ENCODE measurements at places on chromosomes 2 and 18.

- DNase-seq: no peak
These were observed 294.1 kb upstream of the FANCL start for GRCh38 chr2:58535182-58535581.

GRCh38 chr2:142718576-142719155 is 158.8 kb upstream of the KYNU start:
- DNase-seq: no peak

GRCh38 chr2:222731201-222731621 is 59.8 kb downstream of the MOGAT1 start:
- no peak for DNase-seq

- no peak for DNase-seq
These were observed 15.7 kb downstream of the IGFBP5 start for GRCh38 chr2:216679658-216680024.

DNA sequence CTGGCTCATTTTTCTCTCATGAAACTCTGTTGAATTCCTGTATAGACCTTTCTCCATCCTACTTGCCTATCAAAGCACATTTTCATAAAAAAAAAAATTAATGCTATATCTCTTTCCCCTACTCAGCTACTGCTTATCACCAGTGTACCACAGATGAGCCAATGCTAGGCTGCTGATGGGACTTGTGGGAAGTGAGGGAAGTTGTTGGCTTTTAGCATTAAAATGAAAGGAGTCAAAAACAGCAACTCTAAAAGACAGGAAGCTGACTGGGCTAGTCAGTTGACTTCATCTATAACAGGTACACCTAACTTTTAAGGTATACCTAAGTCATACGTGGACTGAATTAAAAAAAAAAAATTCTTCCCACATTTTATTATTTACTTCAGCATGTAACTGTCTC is 102.1 kb downstream of the FAM117B start:
- DNase-seq: no peak

DNA sequence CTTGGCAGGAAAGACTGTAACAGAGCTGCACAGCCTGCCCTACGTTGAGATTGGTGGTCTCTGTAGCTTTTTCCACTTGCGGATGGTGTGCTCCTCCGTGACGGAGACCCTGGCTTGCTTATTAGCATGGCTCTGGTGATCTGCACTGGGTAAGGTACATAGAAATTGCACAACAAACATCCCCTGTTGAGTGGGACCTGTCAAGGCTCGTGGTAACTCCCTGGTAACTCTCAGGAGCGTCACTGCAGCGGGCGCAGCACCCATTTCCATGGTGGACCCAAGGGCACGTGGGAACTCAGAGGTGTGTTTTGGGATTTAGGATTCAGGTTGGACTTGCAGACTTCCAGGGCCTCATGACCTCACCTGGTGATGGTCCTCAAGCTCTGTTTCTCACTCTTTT is 1.1 kb downstream of the TRAF3IP1 start:
- no peak for DNase-seq

DNA sequence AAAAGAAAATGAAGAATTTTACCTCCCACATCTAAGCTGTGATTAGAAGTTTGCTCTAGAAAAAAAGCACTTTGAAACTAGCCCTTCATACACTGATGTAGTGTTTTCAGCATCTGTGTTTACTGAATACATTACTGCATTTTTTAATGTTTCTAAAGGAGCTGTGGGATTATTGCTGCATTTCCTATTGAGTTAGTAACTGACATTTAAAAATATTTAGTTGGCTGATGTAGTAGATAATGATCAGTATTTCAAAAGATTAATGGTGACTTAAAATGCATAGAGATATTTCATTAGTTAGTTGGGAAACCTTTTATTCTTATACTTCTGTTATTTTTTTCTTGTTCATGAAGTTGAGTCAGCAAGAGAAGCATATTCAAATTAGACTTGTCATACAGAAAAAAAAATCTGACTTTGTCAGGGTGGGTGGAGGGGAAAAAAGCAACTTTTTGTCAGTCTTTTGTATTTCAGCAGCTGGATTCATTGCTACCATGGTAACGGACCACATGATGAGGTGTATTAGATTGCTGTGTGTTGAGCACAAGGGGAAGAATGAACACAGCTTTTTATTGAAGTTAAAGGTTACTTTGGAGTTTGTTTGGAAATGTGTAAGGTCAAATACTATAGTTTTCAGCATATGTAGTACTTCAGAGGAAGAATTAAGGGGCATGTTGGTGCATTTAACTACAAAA is at the start of gene DTNA:
Gene DTNA, plus strand, starts transcription at position 549 of the 692 bp plus-strand sequence. CDS start 45,679 bp downstream, outside the sequence.
- peak; percentile 85 for DNase-seq

GRCh38 chr2:168552450-168552856 is 96.4 kb downstream of the CERS6 start:
- DNase-seq: no peak

GRCh38 chr2:142605421-142605820 is 272.0 kb upstream of the KYNU start:
- no peak for DNase-seq

DNA sequence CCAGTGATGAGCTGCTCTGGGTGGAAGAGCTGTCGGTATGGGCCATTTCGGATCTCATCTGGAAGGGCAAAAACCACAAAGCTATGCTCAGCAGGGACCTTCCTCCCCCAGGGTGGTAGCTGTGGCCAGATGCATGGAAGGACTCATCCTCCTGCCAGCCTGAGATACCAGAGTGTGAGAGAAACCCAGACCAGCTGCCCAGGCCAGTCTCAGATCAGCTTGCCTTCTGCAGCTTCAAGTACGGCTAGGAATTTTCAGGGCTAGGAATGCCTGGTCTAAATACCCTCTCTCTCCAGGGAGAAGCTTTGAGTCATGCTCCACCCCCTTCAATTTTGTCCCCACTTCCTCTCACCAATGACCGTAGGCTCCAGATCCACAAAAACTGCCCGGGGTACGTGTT is 1.4 kb upstream of the TUBA4B start:
- DNase-seq: no peak

GRCh38 chr2:218089259-218089658 is 20.2 kb downstream of the RUFY4 start:
- no peak for DNase-seq

DNA sequence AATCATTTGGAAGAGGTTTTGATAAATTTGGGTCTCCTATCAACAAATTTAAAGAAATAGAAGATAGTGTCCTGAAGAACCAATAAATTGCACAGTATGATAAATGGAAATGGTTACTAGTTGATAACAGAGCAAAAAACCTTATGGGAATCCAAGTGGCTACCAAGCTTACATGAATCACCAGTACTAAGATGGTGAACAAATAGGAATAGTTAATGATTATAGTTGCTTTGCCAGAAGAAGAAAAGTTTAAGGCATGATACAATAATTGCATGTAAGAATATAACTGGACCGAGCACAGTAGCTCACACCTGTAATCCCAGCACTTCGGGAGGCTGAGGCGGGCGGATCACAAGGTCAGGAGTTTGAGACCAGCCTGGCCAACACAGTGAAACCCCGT is 19.6 kb upstream of the INO80D start:
- DNase-seq: no peak

DNA sequence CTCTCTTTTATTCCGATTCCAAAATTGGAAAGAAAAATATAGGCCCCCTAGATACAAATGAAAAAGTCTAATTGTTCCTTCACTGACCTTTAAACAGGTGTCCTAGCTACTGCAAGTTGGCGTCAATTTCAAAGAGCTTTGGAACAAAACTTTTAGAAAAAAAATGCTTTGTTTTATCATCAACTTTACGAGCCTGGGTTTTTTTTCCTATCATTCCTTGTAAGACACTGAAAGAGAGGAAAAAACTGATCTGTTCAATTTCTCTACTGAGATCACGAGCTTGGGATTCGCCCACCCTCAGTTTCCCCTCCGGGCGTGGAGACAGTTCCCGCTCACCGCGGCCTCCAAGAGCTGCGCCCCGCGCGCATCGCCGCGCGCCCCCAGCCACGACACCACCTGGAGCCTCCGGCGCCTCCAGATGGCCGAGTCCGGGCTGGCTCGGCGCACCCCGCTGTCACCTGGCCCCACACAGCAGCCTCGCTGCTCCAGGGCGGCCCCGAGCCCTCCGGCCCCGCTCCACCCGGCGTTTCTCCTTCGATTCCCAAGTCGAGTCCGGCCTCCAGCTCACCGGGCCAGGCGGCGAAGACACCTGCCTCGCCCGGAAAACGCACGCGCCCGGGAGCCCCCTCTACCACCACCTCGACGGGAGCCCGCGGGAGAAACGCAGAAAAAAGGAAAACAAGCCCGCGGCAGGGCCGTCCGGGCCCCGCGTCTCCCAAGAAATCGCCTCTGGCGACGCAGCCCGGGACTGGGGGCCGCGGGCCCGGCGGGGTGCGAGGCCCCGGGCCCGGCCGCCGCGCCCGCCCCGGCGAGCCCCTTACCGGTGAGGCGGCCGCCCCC is 656 bp downstream of the TBC1D8 start:
- DNase-seq: no peak

DNA sequence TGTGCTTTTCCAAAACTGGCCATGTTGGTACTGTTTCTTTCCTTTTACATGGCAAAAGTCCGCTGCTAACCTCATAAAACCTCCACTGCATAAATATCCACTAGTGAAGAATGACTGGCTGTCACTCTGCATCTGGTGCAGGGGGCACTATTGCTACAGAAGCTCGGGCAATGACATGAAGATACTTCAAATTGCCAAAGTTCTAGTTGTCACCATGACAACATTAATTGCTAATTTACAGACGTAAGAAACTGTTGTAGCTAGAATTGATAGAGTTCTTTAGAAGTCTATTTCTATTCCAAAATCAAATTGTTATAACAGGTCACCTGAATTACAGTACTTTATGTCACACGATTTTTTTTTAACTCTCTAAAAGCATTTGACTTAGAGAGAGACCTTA is 845 bp downstream of the CFAP210 start:
- no peak for DNase-seq

DNA sequence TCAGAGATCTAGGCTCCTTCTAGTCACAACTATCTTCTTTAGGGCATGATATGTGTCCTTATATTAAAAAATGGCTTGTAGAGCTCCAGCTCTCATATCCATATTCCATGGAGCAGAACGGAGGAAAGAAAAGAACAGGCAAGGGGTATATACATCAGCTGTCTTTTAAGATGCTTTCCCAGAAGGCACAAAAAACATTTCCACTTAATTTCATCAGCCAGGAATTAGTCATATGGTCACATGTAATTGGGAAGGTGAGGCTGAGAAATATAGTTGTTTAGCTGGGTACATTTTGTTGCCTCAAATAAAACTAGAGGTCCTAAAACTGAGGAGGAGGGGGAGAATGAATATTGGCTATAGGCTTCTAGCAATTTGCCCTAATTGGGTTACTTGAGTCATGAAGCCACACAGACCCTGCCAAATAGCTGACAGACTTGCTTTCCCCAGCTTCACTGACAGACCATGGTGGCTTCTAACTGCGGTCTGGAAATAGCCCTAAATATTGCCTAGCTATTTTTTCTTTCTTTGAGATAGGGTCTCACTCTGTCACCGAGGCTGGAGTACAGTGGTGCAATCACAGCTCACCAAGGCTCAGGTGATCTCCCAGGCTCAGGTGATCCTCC is 20.0 kb downstream of the MAIP1 start:
- peak; percentile 31 for DNase-seq

DNA sequence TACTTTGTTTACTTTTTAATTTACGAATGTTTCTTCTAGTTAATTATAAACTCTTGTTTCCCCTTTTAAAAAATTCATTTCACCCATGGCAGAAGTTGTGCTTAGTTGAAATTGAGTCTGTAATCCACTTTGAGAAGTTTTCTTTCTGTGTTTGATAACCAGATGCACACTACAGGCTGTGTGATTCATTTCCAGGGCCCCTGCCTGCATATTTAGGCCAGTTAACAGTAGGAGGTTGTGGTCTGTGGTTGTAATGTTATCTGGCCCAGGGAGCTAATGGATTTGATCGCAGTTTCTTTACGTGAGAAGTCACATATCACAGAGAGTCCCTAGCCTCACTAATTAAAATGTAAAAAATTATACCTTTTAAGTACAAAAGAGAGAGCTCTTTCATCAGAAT is 3.3 kb downstream of the CDH7 start:
- DNase-seq: no peak
